Colonic mucosa (tissue), 4 donors: ENCODE measurements at places on chromosomes 11 and 22. TPM values are rescaled to one million over a fixed set of nuclear protein-coding genes. Genes with fewer than 3 reads are reported as not detected.

GRCh38 chr11:2092956-2093412 lies 46.2 kb downstream of the IGF2 start:
- H3K4me1 ChIP-seq: no peaks in the 10 kb centered on the region
- no peaks in the 10 kb centered on the region for H3K27me3 ChIP-seq
- H3K36me3 ChIP-seq: no peaks in the 10 kb centered on the region
- no peak overlapping the region for H3K4me3 ChIP-seq

CBLIF gene
- total RNA-seq: not detected

DNA sequence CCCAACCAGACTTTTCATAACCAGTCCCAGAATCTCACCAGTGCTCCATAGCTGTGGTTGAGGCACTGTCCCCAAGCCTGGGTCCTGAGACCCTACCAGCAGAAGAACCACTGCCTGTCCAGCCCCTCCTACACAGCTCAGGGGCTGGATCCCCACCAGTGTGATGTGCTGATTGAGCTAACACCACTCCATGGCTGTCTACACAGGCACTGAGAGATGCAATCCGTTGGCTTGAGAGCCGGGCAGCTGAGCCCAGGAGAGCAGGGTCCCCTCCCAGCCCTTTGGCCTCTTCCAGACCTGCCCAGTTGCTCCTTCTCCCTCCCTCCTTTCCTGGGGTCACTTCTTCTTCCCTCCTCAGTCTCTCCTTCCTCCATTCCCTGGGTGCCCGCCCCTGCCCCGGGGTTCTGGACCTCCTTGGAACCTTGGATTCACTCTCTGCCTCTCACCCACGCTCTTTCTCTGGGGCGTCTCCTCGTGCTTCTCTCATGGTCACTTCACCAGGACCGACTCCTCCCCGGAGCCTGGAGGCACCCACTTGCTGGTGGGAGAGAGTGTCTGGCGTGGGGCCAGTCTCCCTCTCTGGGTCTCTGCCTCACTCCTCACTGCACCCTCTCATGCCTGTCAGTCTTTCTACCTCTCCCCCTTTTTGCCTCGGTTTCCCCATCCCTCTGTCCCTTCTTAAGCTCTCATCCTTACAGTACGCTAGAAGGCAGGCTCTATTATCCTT lies 706 bp upstream of the SCYL1 start:
- H3K4me3 ChIP-seq: no peak overlapping the region
- peak overlapping the region; percentile 55 for H3K27ac ChIP-seq
- no peaks in the 10 kb centered on the region for H3K36me3 ChIP-seq
- DNase-seq: peak; percentile 52
- no peaks in the 10 kb centered on the region for H3K27me3 ChIP-seq

- H3K27me3 ChIP-seq: no peaks in the 10 kb centered on the region
- no peaks in the 10 kb centered on the region for H3K36me3 ChIP-seq
Observed at GRCh38 chr11:102111787-102112508, 1.7 kb downstream of the YAP1 start.

SLC22A6 gene
- total RNA-seq: not detected

GRCh38 chr11:75667255-75667830 lies 1.5 kb downstream of the MAP6 start:
- H3K27me3 ChIP-seq: peaks cover 36% of the 10 kb centered on the region
- H3K4me1 ChIP-seq: peaks cover 4% of the 10 kb centered on the region
- peak overlapping the region; percentile 37 for H3K4me3 ChIP-seq

H19 gene
- 4.7 TPM for total RNA-seq

EXPH5 gene
- total RNA-seq: 41.8 TPM

GRCh38 chr22:17201285-17201945 lies 17.8 kb downstream of the ADA2 start:
- no peak for DNase-seq
- H3K27me3 ChIP-seq: no peaks in the 10 kb centered on the region
- H3K27ac ChIP-seq: no peak overlapping the region
- no peak overlapping the region for H3K4me3 ChIP-seq
- H3K36me3 ChIP-seq: no peaks in the 10 kb centered on the region

- no peaks in the 10 kb centered on the region for H3K27me3 ChIP-seq
- peak; percentile 32 for DNase-seq
- no peaks in the 10 kb centered on the region for H3K36me3 ChIP-seq
- no peak overlapping the region for H3K27ac ChIP-seq
- H3K4me3 ChIP-seq: no peak overlapping the region
- H3K4me1 ChIP-seq: no peaks in the 10 kb centered on the region
Observed at GRCh38 chr11:84384731-84385130, 1098.6 kb upstream of the CCDC90B start.

FOLH1 gene
- total RNA-seq: 0.69 TPM
